ENCODE measurements at places on chromosomes 5 and 9.

DNA sequence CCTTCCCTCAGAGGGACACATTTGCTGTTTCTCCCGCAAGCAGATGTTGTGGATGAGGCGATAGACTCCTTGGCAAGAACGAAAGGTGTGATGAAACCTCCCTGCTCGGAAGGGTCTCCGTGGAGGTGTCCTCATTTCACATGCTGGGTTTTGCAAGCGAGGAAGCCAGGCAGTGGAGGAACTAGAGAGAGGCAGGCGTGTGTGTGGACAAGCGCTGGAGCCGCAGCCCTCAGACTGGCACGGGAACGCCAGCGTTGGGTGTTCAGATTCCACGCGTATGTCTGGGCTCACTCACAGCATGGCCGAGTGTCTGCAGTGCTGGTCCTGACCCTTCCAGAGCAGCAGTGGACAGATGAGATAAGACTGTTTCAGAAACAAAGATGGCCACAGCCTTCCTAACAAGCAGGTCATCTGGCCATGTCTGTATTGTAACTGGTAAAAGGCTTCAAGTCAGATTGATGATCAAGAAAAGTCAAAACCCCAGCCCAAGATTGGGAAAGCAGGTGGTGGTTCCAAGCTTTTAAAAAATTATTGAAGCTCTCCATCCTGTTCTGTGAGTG is 35.0 kb upstream of the NCS1 start:
- no peak for DNase-seq

- peak; percentile 31 for DNase-seq
Observed at GRCh38 chr9:127805620-127806019, 2.9 kb downstream of the FPGS start.

GRCh38 chr9:80957801-80958200 is 731.5 kb downstream of the TLE1 start:
- DNase-seq: no peak

DNA sequence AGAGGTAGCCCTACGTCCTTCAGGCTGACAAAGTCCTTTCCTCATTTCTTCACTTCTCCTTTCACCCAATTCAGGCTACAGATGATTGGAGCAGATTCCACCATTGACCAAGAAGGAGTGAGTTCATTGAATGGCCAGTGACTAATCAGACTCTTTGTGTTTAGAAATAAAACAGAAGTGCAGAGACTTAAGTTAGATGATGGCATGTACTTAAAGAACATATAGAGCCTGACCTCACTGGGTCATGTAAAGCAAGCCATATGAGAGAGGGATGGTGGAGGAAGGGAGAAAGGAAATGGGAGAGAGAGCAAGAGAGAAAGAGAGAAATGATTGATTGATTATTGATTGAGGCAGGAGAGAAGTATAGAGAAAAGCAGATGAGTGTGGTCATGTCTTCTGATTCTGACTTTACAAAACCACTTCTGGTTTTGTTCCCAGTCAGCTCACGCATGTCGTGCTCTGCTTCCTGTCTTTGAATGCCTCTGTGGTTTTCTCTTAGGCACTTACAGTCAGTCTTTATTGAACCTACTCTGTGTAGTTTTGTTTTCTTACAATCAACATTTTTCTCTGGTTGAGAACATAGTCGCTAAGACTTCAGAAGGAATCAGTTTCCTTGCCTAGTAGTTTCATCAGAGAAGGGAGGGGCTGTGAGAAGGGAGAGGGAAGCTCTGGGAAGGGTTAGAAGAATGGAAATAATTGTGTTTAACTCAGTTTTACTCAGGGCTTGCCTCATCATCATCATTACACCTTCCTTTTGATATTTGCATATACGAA is 149.2 kb upstream of the KLF9 start:
- peak; percentile 69 for DNase-seq

DNA sequence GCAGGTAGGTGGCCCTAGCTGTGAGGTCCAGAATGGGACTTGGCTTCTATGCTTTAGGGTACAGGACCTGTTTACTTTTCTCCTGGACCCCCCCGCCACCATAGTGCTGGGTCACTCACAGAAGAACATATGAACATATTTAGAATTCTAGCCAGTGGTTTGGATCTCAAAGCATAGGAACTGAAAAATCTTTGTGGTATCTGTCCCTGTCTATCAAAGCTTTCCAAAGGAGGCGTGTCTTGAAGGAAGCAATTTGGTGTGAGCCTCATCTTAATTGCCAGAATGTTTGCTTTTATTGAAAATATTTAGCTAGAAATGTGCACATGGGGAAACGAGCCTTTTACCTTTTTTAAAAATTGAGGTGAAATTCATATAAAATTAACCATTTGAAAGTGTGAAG is 6.2 kb downstream of the PHF2 start:
- DNase-seq: no peak

DNA sequence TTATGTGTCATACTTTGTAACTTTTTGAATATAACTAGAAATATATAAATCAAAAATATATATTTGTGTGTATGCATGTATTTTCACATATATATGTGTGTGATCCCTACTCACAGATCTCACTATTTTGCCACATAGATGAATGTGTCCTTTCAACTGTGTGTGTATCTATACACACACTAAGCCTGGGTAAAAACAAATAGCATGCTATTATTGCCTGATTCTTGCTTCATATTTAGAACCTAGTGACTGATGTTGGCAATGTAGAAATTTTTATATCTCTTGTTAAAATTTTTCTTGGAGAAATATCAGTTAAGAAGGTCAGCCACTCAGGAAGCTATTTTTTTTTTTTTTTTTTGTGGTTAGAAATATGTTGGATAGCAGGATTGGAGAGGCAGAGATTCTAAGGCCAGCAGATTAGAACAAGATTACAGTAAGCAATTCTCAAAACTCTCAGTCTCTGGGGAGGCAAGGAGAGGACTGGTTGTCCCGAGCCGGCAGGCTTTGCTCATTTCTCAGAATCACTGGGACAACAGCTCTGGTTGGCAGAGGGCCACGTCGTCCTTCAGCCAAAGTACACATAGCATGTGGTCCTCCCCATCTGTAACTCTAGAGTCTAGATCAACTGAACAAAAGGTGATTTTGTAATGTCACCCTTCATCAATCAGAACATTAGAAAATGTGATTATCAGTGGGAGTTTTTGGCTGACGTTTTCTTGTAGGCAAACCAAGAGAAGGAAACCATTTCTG is 19.7 kb downstream of the C6 start:
- DNase-seq: no peak

DNA sequence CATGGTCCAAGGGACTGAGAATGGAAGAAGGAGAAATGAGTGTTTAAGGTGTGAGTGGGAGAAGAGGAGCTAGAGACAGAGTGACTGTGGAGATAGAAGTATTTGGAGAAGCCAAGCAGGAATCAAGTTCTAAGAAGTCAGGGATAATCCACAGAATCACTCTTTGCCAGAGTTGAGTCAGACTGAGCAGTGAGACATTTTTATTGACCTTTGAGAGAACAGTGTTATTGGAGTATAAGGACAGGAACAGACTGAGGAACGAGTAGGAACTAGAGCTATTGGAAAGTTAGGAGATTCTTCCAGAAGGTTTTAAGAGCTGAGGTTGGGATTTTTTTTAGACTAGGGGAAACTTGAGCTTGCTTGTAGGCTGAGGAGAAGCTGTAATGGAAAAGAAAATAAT is 37.2 kb downstream of the RCL1 start:
- DNase-seq: no peak

GRCh38 chr5:95723632-95724369 is 7.3 kb upstream of the RHOBTB3 start:
- DNase-seq: peak; percentile 17

DNA sequence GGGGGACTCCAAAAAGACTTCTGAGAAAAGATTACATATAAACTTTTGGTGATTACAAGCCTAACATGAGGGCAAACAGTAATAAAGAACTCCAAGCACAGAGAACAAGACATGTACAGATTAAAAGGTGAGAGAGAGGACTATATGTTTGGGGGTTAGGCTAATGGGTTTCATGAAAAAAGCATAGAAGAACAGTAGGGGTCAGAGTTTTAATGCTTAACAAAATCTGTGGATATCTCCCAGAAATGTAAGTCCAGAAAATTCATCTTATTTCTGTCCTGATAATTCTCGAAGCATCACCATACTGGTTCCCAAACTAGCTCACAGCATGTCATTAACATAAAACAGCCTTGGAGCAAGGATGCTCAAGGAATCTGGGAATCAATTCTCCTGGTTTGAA is 137.2 kb downstream of the ARRDC3 start:
- DNase-seq: no peak

DNA sequence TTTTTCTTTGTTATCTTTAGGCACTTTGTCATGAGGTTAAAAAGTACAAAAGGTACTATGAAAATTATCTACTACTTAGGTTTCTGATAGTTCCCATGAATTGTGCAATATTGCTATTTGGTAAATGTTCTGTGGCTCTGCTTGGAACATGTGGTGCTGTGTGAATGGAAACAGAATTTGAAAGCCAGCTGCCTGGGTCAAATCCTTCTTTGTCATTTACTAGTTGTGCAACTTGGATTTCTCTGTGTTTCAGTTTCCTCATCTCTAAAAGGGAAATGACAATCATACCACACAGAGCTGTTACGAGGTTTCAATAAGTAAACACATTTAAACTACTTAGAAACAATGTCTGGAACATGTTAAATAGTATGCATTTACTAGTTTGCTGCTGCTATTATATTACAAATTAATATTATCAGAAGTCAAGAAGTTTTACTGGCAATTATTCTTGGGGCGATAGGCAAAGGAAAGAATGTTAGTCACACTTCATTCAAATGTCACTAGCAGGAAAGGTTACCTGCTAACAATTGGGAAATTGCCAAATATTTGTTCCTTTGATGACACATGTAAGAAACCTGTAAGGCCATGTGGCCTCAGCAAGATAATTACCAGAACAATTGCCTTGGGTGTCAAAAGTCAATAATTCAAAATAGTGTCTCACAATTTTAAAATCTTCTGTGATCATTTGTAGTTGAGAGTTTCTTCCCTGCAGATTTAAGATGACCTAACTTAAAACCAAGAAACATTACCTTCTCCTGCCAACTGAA is 184.8 kb downstream of the KIAA0825 start:
- peak; percentile 67 for DNase-seq

GRCh38 chr5:52751137-52751536 is 36.6 kb upstream of the ITGA1 start:
- no peak for DNase-seq

- DNase-seq: no peak
Observed at GRCh38 chr5:157533011-157533481, 42.5 kb downstream of the ADAM19 start.
